CD8-positive, alpha-beta T cell (primary cell): ENCODE measurements at places on chromosomes 2 and 18. TPM values are rescaled to one million over a fixed set of nuclear protein-coding genes. Genes with fewer than 3 reads are reported as not detected.

GRCh38 chr18:62992877-62993365 is 277.6 kb downstream of the PHLPP1 start:
- no peak for DNase-seq

BOD1L2 gene
- total RNA-seq = not detected

GRCh38 chr2:234368861-234369261 is 128.0 kb downstream of the ARL4C start:
- peak; percentile 70 for DNase-seq

TTLL4 gene
- 8.1 TPM for total RNA-seq

GRCh38 chr18:292271-292670 is 24.4 kb upstream of the THOC1 start:
- no peak for DNase-seq

PDE11A gene
- total RNA-seq = not detected

LRRC30 gene
- not detected for total RNA-seq

- no peak for DNase-seq
Observed at GRCh38 chr2:238846628-238847418, 1.1 kb upstream of the TWIST2 start.

DNAJC5G gene
- not detected for total RNA-seq

- DNase-seq = no peak
Observed at GRCh38 chr2:205714058-205714776, 31.9 kb downstream of the NRP2 start.

ODC1 gene
- total RNA-seq = 162 TPM

DNA sequence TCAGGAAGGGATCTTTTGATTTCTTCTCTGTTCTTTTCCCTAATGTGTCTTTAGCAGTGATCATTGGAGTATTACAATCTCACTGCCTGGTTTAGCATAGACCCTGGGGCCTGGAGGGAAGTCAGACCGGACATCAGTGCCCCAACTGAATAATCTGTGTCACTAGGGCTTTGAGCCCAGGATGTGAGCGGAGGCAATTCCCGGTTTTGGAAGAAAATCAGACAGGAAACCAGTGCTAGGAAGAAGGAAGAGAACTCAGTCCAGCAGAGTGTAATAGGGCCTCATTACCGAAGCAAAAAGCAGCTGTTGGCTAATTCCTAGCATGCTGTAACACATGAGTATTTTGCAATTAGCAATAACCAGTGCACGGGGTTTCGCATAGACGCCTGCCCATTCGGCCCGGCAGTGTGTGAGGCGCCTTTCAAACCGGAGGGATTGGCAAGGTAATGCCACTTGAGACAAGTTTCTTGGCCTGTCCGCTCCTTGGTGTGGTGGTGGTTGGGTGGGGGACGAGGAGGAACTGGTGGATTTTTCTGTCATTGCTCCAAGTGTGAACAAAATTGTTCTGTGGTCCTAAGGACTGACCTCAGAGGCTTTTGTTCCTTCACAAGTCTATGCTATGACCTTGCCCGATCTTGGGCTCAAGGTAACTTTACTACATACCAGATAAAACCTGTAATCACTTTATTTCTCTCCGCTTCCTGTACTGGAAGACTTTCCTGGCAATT is 2.8 kb downstream of the FOSL2 start:
- no peak for DNase-seq

DNA sequence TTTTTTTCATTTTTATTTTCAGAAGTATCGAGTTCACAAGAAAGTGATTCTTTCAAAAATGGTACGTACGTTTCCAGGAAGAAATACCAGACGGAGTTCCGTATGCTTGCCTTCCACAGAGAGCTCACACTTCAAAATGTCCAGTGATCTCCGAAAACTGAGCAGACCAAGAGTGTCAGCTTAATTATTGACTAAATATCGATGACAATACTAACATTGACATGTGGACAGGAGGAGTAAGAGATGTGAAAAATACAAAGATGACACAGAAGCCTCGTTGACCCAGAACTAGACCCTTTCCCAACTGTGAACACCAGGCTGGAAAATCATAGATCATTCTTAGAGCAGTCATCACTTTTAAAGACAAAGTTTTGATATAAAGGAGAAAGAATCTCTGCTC is 440.0 kb upstream of the POU3F3 start:
- no peak for DNase-seq

ERLEC1 gene
- total RNA-seq = 27.1 TPM

CCDC74B gene
- 0.27 TPM for total RNA-seq

- no peak for DNase-seq
Observed at GRCh38 chr18:23398401-23398800, 54.7 kb upstream of the RIOK3 start.

ITPRID2 gene
- 64.8 TPM for total RNA-seq
